ENCODE measurements at places on chromosomes 7 and 10.
A peak's percentile ranks its signal among the peaks of the same experiment; 100 is the strongest.

DNA sequence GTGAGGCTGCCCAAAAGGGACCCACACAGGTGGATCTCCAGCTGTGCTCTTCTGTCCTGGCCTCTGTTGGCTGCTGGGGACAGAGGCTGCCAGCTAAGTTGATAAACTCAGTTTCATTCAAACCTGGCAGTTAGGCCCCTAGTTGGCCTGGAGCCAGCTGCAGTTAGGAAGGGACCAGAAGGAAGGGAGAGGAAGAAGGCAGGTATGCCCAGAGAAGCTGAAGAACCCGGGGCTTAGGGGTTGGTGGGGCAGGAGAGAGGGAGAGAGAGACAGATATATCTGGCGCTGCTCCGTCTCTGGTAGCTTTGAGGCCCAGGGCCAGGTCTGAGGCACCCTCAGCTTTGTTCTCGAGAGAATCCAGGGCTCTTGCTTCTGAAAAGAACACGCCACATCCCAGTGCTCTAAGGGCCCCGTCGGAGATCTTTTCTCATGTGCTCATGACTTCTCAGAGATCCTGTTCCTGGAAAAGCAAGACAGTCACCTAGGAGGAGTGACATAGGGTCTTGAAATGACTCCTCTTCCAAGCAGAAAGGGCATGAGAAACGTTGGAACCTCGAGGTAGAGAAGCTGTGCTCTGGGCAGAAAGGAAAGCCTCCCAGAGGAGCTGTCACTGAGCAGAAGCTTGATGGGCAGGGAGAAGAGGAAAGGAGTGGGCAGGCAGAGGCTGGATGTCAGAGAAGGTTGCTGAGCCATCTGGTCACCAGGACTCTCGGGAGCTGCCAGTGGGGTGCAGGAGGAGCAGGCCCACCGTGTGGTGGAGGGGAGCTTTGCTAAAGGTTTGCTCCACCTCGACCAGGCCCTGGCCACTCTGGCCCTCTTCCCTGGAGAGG is 153.6 kb downstream of the ARHGAP21 start:
- no peak for DNase-seq

DNA sequence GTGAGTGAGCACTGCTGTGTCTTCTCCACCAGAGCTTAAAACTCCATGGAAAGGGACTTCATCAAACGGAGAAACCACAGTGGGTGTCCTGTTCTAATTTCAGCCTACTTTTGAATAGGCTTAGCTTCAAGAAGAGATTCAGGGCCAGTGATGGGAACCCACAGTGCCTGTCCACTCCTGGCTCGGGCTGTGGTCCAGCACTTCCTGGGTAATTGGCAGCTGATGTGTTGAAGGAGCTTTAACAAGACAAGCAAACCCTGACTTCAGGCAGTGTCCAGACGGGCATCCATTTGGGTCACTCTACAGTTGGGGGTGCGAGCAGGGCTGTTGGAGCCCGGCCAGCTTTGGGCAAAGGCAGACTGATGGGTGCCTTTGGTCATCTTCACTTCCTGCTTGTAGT is 14.5 kb downstream of the VWC2 start:
- DNase-seq = no peak

GRCh38 chr7:81206667-81207360 is 288.0 kb upstream of the SEMA3C start:
- no peak for DNase-seq

DNA sequence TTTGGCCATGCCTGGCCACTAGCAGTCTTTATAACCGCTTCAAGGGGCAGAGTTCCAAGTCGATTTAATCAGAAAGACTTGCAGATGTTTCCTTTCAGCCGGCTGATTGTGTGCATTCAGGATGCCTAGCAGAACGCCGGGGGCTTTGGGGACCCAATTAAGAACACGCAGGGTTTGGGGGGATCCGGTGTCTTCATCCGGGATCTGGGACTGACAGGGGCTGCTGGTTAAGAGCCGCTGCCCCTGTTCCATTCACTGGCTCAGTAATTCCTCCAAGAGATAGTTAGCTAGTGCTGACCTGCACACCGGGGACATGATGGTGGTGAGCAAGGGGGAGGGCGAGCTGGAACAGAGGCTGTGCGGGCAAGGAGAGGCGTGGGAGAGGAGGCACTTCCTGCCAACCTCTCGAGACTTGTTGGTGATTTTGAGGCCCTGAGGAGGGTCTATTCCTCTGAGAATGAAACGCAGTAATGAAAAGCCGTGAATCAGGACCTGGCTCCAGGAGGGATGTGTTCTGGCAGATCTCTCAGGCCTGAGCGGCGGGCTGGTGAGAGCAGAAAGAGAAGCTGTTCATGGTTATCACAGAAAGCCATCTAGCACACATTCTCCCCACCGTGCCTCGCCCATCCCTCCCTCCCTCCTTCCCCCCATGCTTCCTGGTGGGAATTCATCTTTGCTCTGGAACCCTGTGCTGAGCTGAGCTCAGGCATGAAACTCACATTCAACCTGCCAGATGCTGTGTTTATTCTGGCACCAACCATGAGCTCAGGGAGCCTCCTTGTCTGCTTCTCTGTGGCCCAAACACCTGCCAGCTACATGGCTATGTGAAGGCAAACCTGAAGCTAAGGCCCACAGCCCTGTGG is 152.0 kb downstream of the CCDC3 start:
- DNase-seq = no peak

- peak; percentile 73 for DNase-seq
Measured at GRCh38 chr10:79322616-79323543, 24.4 kb upstream of the PPIF start.

DNA sequence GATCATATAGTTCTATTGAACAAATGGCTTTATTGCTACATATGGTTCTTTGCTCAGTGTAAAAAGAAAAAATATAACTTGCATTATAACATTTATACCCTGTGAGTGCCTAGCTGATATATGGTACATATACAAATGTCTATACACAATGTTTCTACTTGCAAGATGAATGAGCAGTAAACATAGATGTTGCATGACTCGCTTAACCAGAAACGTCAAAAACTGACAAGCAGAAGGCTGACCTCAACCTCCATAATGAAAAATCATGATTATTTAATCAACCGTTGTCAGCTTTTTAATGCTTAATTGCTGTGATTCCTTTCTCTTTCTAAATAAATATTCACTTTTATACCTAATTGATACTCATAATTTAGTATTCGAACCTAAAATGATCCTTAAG is 183.3 kb downstream of the PTN start:
- DNase-seq = no peak

GRCh38 chr7:76296743-76297740 is 5.4 kb upstream of the HSPB1 start:
- DNase-seq = peak; percentile 88

GRCh38 chr7:129952653-129953560 is at the start of gene UBE2H:
Gene UBE2H (minus strand): TSS chr7:129952960. CDS start chr7:129952555, 405 bp downstream.
- DNase-seq = peak; percentile 85

DNA sequence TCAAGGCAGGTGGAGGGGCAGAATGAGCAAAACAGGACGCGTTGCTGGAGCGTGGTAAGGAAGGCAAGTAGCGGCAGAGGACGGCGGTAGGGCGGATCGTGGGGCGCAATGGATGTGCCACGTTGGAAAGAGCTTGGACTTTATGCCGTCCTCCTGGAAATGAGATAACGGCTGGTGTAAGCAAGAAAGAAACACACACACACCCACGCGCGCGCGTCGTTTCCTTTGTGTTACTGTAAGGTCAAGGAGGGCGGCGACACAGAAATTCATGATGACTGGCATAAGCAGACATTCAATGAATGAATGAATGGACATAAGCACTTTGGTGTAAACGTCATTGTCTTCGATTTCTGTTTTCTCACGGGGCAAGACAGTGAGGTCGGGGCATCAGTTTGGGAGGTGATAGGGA is 683 bp upstream of the ENTPD7 start:
- DNase-seq = no peak

GRCh38 chr7:92313055-92313454 is 67.3 kb downstream of the ANKIB1 start:
- no peak for DNase-seq

- DNase-seq = peak; percentile 99
Measured at GRCh38 chr10:60914690-60915141, 29.3 kb downstream of the RHOBTB1 start.

GRCh38 chr10:28959850-28960501 is 282.7 kb downstream of the BAMBI start:
- DNase-seq = no peak

GRCh38 chr7:55156919-55157763 is 138.3 kb downstream of the EGFR start:
- no peak for DNase-seq
